ENCODE measurements at places on chromosomes 4 and X.

GRCh38 chr4:48024522-48024921 is 8.0 kb downstream of the NIPAL1 start:
- DNase-seq = no peak

DNA sequence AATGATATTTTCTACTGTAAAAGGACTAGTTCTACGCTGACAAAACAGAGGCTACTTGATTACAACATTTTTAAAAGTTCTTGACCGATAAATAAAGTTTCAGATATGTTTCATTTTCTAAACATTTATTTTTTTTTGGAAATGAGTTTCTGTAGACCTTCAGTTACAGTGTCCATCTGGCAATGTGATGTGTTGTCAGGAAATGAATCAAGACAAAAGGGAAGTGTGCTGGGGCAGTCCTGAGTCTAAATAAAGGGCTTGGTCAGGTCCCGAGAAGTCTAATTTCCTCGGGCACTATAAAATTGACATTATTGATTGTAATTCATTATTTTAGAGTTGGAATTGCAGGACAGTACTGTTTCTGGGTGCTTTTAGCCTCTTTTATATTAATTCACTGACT is 57.0 kb upstream of the FTHL17 start:
- no peak for DNase-seq

DNA sequence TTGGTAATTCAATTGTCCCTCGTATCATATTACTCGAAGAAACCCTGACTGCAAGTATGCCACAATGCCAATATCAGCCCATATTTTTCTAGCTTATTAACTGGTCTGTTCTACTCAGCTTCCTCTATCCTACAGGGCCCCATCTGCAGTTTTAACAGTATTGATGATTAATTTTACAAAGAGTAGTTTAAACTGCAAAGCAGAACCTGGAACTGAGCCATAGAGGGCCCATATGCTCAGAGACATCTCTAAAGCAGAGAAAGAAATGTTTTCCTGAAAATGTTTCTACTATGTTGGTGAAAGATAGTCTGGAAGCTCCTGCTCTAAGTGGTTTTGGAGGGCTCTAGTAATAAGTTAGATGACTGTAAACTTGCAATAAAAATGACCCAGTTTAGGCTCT is 259.4 kb upstream of the CENPE start:
- no peak for DNase-seq

GRCh38 chrX:39729981-39730661 is 367.6 kb downstream of the BCOR start:
- no peak for DNase-seq

- DNase-seq = no peak
These were observed 8.2 kb upstream of the TLR10 start for GRCh38 chr4:38791010-38791409.

- no peak for DNase-seq
These were observed 155.4 kb upstream of the FTHL17 start for GRCh38 chrX:31227250-31227649.

GRCh38 chr4:24603343-24603742 is 19.0 kb upstream of the DHX15 start:
- DNase-seq = no peak

GRCh38 chr4:5143940-5144339 is 92.7 kb downstream of the STK32B start:
- DNase-seq = no peak

DNA sequence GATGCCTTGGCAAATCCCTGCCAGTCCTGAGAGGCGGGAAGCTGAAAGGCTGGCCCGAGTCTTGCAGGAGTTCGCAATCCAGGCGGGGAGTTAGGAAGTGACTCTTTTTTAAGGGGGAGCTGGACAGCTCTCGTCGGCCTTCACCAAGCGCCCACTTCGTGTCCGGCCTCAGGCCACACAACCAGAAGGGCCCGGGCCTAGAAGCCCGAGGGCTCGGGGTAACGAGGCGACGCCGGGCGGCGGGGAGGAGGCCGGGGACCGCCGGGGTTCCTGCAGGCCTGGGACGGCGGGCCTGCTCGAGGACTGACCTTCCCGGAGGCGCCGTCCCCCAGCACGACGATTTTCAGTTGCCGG is 395 bp downstream of the RAB28 start:
- DNase-seq = peak; percentile 31

DNA sequence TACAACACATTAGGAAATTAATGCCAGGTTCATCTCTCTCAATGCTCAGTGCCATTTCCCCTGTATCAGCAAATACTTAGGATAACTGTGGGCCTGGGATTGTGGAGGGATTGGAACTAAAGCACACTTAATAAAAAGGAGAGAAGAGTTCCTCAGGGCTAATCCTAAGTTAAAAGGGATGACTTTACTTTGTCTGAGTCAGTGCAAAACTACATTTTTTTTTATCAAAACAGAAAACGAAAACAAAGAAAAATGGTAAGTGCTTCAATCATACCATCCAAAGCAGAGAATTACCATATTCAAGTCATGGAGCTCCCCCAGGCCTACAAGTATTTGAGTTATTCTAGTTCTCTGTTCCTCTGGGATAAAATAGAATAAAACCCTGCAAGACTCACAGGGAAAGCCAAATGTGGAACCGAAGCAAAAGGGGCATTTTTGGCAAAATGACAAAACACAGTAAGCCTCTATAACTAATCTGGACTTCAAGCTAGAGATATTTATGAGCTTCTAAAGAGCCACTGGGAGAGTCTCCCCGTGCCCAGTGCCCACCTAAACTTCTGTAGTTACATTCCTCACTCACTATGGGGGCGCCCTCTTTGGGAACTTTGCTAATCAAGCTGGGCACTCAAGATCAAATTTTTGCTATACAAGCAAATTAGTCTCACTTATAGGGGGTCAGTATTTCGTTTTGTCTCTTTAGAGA is 53.4 kb downstream of the PALLD start:
- DNase-seq = no peak

GRCh38 chr4:10023806-10024205 is 2.5 kb upstream of the SLC2A9 start:
- DNase-seq = no peak

- no peak for DNase-seq
These were observed 584.2 kb upstream of the PCDH10 start for GRCh38 chr4:132564920-132565319.

DNA sequence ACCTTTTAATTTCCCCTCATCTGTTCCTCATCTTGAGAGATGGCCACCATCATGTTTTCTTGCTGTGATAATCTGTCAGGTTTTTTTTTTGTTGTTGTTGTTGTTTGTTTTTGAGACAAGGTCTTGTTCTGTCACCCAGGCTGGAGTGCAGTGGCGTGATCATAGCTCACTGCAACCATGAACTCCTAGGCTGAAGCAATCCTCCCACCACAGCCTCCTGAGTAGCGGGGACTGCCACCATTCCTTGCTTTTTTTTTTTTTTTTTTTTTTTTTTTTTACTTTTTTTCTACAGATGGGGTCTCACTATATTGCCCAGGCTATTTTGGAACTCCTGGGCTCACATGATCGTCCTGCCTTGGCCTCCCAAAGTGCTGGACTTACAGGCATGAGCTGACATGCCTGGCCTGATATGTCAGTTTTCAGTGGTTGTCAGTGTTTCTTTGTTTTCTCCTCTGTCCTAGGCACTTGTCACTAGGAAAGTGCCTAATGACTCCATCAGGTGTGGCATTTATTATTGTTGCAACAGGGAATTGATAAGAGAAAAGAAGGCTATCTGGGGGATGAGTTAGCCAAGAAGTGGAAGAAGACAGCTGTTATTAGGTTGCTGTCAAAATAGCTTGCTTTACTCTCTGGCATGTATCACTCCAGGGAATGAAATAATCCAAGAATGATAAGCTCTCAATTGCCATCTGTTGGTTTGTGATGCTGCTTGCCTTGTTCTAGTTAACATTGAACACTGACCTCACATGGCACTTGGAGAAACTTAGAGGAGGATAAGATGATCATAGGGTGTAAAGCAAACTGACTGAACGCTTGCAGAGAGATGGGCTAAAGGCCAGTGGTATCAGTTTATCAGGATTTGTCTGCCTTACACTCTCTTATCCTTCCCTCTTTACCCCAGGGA is 41.7 kb downstream of the TMEM164 start:
- DNase-seq = no peak

DNA sequence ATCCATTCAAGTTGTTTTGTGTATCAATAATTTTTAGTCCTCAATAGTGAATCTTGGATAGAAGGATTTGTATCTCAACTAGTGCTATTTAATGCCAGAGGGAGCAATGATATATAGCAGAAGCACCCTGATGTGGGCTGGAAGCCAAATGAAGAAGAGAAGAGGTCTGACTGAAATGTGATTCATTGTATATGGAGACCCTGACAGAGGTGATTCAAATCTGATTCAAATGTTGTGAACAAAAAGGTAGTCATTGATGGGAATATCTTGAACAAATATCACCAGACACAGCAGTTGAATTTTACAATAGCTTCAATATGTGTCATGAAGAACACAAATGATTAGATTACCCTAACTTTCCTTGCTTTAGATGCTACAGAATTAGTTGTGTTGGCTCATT is 27.5 kb upstream of the SULT1B1 start:
- no peak for DNase-seq

GRCh38 chr4:88419874-88420273 is 37.0 kb upstream of the HERC5 start:
- no peak for DNase-seq

GRCh38 chrX:51766546-51766945 is 23.3 kb downstream of the GSPT2 start:
- DNase-seq = no peak

DNA sequence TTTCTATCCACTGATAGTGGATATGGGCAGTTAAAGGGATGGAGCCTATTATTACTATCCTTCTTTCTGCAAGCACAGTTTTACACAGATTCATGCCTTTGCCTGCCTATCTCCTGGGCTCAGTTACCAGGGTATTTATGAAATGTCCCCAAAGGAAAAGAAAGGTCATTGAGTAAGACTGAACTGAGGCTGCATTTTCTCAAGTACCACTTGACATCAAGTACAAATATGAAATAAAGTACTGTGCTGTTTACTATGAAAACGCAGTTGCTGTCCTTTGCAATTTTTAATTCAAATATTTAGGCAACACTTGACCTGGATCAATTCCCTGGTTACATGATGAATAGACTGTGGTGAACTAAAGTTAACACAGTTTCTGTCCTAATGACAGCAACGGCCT is 23.5 kb upstream of the SPANXN4 start:
- no peak for DNase-seq

DNA sequence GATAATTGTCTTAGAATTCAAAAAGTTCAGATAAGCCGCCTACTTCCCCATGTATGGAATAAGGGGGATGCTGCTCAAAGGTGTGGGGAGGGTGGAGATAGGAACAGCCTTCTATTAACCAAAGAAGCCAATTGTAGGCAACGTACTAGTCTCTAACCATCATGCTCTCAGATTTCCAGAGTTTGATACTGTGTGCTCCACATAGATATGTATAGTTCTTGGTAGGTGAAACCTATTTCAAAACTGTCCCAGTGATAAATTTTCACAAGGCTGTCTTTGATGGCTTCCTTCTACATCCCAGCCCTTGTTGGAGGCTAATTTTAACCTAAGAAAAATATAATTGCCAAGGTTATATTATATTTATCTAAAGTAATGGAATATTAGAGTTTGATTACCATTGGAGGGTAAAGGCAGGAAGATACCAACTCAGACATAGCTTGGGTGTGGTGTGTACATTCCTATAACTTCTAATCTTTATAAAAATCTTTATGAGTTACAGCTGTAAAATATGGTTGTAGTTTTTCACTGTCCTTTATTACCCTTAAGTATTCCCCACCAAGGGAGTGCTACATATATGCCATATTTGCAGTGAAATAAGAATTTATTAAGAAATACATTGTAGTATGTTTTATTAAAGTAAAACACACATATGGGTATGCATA is 87.7 kb downstream of the SLC4A4 start:
- no peak for DNase-seq

- no peak for DNase-seq
These were observed 110.8 kb upstream of the ATP8A1 start for GRCh38 chr4:42767669-42768068.

DNA sequence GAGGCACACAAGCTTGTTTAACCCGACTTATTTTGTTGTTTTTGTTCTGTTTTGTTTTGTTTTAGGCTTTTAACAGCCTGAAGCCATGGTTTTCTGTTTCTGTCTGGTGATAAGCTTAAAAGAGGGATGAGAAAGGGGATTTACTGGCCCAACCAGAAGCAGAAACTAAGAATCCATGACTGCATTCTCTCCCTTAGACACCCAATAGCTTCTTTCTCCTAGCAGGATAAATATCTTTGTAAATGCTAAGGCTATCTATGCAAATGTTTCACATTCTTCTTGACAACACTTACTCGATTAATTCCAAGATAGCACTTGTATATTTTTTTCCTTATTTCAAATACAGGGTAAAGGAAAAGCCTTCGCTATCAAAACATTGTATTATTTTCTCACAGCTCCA is 53.7 kb upstream of the SMAD1 start:
- no peak for DNase-seq

DNA sequence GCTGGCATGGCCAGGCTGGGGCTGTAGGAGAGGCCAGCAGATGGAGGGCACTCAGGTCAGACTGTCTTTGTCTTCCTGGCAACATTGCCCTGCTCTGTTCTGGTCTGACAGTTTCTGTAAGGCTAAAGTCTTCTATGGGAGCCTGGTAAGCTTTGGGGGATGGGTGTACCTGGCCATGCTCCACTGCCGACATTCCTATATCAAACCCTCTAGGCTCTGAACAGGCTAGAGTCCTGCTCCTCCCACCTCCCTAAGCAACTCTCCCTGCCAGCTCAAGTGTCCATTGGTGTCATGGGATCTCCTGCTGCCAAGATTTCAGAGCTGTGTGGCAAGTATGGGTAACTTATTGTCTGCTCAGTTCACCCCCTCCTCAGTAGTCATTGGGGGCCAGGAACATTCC is 163.5 kb upstream of the UGT8 start:
- DNase-seq = no peak

DNA sequence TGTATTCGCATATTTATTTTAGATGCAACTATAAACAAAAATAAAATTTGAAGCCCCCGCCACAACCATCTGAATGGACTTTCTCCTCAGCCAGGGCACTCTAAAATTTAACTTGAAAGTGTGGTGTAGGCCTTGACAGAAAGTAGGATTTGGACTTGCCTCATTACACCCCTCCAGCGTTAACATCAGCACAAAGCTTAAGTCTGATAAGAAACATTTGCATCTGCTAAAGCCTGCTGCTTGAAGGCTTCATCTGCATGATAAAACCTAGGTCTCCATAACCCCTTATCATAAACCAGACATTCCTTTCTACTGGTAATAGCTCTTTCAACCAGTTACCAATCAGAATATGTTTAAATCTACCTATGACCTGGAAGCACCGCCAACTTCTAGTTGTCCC is 1046.5 kb downstream of the FAT4 start:
- DNase-seq = no peak

DNA sequence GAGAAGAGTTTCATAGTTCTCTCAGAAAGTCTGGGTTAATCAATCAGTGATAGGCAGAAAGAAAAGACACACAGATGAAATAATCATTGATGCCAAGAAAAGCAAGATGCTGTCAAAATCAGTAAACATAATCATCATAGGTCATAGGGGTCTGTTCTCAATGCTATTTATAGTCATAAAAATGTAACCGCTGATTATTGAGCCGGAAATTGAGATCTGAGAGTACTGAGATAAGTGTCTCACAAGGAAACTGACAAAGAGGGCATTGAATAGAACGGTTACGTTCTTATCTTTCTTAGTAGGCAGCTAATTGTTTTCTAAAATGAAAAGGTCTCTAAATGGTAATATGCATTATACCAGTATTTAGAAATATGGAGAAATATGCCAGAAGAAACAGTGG is 1686.1 kb upstream of the AGA start:
- DNase-seq = peak; percentile 10
